Stimulated activated naive B cell treated with anti-CD40 and anti-IgM and Interleukin-4, amounts not matched to agents 10 μg/mL and 1 μg/mL and 100 μg/mL, for 72 hours (primary cell): ENCODE measurements at places on chromosomes 13 and 19.

- no peak for DNase-seq
These were observed 38.4 kb downstream of the DACH1 start for GRCh38 chr13:71828564-71828963.

GRCh38 chr19:50705422-50706019 is 14.1 kb downstream of the SHANK1 start:
- peak; percentile 61 for DNase-seq

- DNase-seq, result no peak
These were observed 73.3 kb upstream of the ZNF30 start for GRCh38 chr19:34853369-34853768.

- DNase-seq, result no peak
These were observed 126.4 kb downstream of the SPRY2 start for GRCh38 chr13:80214521-80214991.

GRCh38 chr13:102591988-102592781 is 4.6 kb upstream of the TPP2 start:
- peak; percentile 66 for DNase-seq

- peak; percentile 35 for DNase-seq
These were observed 29.9 kb downstream of the EFNA2 start for GRCh38 chr19:1315470-1316166.

- no peak for DNase-seq
These were observed 5.9 kb upstream of the ZNF551 start for GRCh38 chr19:57675881-57676280.

- DNase-seq, result no peak
These were observed 4.5 kb downstream of the GNG8 start for GRCh38 chr19:46631481-46631880.

DNA sequence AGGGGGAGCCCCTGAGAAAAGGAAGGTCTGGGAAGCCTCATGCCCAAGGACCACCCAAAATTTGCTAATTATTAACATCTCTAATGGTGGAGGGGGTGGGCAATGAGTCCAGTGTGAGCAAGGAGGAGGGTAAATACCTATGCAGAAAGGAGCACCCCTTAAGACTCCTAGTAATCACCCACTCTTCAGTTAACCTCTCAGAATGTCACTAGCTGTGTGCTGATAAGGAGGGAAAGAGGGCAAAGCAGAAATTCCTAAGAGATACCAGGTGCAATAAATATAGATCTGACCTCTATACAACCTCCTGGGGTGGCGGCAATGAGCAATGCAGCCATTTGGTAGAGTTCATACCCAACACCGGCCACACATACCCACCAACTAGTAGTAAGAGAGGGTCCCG is 12.7 kb upstream of the DPY19L3 start:
- no peak for DNase-seq
